ENCODE measurements at places on chromosomes 13 and 19.
A peak's percentile ranks its signal among the peaks of the same experiment; 100 is the strongest.

GRCh38 chr13:79614250-79614918 lies 133.4 kb downstream of the NDFIP2 start:
- DNase-seq: no peak

GRCh38 chr19:33294058-33294798 lies 8.1 kb downstream of the CEBPA start:
- no peak for DNase-seq

DNA sequence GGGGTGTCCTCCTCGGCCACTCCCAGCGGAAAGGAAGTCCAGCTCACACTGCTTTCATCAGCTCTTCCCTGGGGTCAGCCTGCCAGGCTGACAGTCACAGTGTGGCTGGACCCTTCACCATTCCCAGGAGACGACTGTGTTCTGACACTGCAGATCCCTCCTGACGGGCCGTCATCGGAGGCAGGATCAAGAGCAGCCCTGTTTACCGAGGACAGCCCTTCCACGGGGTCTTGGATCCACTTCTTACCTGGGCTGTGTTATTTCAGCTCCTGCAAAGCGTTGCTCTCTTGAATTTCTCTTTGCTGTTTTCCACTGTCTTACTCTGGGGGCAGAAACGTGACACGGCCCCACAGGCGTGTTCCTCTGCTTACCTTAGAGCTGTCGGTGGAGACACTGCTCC lies 149.9 kb upstream of the SOX1 start:
- DNase-seq: no peak

DNA sequence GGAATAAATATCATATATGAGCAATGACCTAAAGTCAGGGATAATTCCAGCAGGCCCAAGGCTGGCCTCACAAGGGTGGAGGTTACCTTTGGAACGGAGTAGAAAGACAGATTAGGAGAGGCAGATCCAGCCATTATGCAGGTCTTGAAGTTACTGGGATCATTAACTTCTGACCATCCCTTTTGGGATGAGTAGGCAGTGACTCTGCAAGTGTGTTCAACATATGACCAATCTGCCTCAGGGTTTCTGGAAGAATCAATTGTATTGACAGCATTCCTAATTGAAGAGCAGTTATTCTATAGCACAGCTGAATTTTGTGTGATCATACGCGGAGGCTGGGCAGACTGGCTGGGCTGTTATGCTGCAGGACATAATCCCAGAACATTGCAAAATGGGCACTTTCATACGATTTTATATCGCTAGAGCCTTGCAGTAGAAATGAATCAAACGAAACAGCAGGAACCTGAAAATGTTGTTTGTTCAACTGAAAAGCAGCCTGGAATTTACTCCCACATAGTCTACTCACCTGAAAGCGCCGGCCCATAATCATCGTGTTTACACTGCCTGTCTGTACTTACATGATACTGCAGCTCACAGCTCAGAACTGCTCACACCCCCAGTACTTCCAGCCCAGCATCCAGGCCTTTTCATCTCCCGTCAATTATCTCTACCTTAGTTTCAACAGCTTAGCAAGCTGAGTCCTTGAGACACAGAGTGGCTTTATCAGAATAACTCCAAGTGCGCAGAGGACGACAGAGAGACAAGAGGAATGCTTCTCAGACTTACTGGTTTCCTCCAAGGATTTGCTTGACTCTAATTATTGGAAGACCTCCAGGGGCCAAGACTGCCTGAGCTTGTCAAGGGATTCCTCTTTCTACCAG lies 556.1 kb downstream of the EFNB2 start:
- DNase-seq: no peak

DNA sequence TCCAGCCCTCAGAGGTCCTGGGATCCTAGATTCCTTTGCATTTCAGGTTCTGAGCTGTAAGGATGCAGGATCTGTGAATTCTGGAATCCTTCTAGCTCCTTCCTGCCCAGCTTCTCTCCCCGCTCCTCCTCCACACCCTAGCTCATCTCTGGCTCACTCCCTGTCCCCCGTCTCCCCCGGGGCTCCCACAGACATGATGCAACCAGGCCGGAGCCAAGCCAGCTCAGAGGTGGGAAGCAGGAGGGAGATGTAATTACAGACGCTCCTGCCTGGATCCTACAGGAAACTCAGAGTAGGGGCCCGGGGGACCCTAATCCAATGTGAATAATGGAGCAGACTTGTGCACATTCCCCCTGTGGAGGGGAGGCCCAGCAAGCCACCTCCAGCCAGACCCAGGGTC lies 4.5 kb downstream of the GNG8 start:
- DNase-seq: no peak

- no peak for DNase-seq
Observed at GRCh38 chr13:67971291-67971690, 741.2 kb upstream of the PCDH9 start.

- peak; percentile 7 for DNase-seq
Observed at GRCh38 chr19:50003810-50004419, 21.3 kb downstream of the VRK3 start.

- no peak for DNase-seq
Observed at GRCh38 chr13:79939689-79940088, 401.2 kb downstream of the SPRY2 start.

DNA sequence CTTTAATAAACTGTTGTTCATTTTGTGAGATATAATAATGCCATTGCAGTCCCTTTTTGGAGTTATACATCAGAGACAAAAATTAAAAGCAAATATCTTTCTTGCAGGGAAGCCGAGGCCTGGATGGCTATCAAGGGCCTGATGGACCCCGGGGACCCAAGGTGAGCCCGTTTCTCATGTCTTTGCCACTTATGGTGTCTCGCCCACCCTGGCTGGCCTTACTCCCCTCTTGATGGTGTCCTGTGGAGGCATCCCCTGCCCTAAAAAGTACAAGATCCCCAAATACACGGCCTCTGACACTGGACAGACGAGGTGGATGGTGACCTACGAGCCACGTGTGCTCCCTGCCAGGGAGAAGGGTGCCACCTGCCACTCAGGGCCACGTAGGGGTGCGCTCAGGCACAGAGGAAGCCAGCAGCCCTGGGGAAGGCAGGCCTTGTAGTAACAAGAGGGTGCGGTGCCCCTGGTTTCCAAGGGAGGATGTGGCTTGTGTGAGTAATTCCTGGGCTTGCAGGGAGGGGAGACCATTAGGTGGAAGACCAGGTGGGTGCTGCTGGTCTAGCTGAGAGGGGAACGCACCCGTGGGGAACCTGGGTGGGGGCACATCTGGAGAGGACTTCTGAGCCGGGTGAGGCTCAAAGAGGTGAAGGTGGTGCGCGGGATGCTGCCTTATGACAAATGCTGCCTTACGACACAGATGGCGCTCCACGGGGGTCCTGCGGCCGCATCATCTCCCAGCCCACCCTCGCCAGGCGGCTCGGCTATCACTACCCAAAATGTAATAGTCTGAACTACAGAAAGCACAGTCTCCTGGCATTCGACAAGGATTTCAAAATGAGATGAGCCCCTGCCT lies 115.6 kb downstream of the RAB20 start:
- no peak for DNase-seq

GRCh38 chr13:43132911-43133310 lies 109.5 kb downstream of the DNAJC15 start:
- no peak for DNase-seq

DNA sequence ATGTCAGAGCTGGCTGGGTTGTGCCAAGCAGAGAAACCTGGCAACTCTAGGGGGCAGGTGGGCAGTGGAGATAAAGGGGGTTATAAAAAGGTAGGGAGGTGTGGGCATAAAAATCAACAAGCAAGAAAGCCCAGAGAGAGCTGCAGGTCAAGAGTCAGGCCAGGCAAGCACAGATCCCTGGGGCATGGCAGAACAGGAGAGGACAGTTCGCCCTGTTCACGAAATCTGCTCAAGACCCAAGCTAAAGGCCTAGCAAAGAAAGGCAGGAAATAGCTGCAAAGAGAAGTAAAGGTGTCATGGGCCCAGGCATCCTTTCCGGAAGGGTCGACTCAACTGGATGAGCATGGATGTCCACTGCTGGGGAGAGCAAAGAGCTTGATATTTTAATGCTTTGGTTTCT lies 3.4 kb downstream of the MBNL2 start:
- no peak for DNase-seq

DNA sequence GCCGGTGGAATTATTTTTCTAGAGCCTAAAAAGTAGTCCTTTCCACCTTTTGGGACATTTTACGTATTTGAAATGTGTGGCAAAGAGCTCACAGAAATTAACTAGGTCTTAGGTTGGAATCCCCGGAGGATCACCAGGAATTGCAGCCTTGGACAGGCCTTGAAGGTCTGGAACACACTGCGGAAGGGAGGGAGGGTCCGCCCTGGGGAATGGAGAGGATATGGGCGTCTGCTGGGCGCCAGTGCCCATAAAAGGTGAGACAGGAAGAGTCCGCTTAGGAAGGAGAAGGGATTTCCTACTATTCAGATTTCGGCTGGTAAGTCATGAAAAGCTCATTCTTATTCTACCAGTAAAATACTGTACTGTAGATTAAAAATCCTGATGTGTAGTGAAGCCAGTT lies 111.9 kb downstream of the COL4A2 start:
- no peak for DNase-seq

DNA sequence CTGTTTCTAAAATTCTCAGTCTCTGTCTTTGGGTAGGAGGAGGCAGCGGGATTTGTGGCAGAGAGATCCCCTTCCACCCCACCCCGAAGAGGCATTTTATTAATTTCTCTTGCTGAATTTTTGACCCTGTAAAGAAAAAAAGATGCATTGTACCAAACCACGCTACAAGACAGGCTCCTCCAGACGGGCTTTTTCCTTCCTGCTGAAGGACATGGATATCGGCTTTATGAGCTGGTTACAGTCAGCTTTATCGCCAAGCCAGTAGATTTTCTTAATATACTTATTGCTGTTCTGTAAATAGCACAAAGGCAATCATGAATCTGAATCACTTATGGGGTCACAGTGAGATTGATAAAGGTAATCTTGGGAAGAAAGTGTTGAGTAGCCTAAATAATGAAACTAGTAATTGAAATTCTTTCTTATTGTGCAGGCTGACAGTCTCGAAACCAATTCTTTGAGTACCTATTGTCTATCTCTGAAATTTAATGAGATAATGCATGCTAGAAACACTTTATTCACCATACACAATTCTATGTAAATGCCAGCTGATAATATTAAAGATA lies 24.5 kb downstream of the MBNL2 start:
- no peak for DNase-seq

- DNase-seq: no peak
Observed at GRCh38 chr13:30857018-30857417, 49.1 kb upstream of the MEDAG start.

GRCh38 chr19:33905937-33906577 lies 109.4 kb downstream of the KCTD15 start:
- DNase-seq: no peak

GRCh38 chr19:17519967-17520366 lies 8.5 kb downstream of the PGLS start:
- DNase-seq: no peak

- no peak for DNase-seq
Observed at GRCh38 chr13:104015646-104016396, 949.6 kb upstream of the SLC10A2 start.

- no peak for DNase-seq
Observed at GRCh38 chr19:633786-634639, 676 bp upstream of the POLRMT start.

GRCh38 chr13:64553411-64554129 lies 2676.6 kb downstream of the PCDH9 start:
- DNase-seq: no peak

- DNase-seq: no peak
Observed at GRCh38 chr13:98526182-98526512, 50.8 kb downstream of the STK24 start.

- no peak for DNase-seq
Observed at GRCh38 chr13:112723771-112724170, 33.9 kb downstream of the ATP11A start.

DNA sequence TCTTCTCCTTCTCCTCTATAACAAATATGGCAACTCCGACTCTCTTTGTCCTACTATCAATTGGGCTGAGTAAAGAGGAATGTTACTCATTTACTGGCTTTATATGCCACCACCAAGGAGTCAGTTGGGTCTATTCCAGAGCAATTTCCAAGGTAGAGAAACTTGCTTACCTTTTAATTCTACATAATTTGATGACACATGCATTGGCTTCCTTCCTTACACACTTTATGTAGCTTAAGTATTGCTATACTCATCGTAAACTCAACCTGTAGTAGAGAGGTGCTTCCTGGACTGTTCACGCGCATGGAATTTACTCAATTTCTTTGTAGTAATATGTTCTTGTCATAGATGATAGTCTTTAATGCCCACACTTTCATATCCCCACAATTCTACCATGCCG lies 160.7 kb downstream of the LMO7 start:
- no peak for DNase-seq

- no peak for DNase-seq
Observed at GRCh38 chr13:107531816-107532215, 683.5 kb downstream of the LIG4 start.

GRCh38 chr19:42252365-42253244 lies 2.3 kb downstream of the ERF start:
- DNase-seq: no peak

DNA sequence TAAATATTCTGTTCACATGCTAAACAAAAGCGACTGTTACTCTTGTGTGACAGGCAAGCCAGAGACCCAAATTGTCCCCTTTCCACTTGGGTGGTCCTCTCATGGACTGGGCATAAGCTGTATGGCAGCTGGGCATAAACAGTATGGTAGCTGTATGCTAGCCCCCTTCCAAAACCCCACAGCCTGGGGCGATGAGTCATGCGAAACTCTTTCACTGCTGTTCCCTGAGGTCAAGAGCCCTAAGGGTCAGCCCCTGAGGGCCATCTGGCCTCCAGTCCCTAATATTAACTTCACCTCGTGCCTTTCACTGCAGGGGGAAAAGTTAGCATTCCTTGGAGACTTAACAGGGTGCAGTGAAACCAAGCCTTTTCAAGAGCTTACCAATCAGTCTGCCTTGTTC lies 45.6 kb upstream of the ZNF562 start:
- DNase-seq: no peak

DNA sequence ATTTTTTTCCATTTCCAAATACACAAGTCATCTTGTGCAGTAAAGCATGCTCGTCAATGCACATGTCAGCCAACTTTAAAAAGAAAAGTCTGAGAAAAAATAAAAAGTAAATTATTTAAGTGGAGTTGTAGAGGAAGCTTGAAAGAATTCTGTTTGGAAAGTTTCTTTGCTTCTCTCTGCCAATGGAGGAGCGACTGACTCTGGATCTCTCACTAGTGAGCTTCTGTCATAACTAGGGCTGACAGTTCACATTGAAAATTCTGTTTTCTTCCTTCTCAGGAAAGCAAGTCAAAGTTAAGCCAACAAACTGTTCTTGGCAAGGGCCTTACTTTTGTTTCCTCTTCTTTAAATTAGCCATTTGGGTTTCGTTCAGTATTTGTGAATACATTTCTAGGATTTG lies 298.2 kb downstream of the POU4F1 start:
- no peak for DNase-seq

GRCh38 chr19:2235381-2236063 lies 607 bp downstream of the PLEKHJ1 start:
- DNase-seq: no peak
